Neural crest cell (in vitro differentiated cells): ENCODE measurements at places on chromosomes 4 and X. TPM values are rescaled to one million over a fixed set of nuclear protein-coding genes. Genes with fewer than 3 reads are reported as not detected.

The ADH6 gene
- total RNA-seq = not detected in 2 replicates

The PPARGC1A gene
- 2.2 and 2.8 TPM in 2 replicates for total RNA-seq

The ZAR1 gene
- total RNA-seq = 0.27 TPM in 1 of 2 replicates, not detected in the other

The TMEM33 gene
- total RNA-seq = 73.9 and 74.7 TPM in 2 replicates

The LRAT gene
- total RNA-seq = 0.09 and 0.20 TPM in 2 replicates

The ZNF275 gene
- 13.9 and 14.8 TPM in 2 replicates for total RNA-seq

The BMP2K gene
- total RNA-seq = 24.0 and 28.6 TPM in 2 replicates

DNA sequence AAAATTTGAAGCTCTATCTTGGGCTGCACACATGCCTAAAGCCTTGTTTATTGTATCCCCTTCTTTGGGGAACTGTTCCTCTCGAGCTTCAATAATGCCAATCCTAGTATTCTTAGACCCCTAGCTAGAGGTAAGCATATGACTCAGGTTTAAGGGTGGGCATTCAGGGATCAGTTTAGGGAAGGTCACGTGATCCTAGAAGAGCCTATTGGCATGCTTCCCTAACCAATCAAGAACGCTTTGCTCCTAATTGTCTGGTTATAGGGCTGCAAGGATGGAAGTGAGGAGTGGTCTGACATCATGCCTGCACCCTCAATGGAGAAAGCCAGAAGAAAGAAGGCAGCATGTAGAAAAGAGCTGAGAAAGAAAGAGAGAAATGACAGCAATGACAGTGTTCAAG, 46.9 kb downstream of the TLR10 start:
- peak overlapping the region; percentile 20 for H3K27ac ChIP-seq
- DNase-seq = no peak
- peaks cover 9% of the 10 kb centered on the region for H3K4me1 ChIP-seq
- H3K36me3 ChIP-seq = peaks cover 3% of the 10 kb centered on the region
- no peaks in the 10 kb centered on the region for H3K27me3 ChIP-seq
- no peak overlapping the region for H3K4me3 ChIP-seq

GRCh38 chr4:42399393-42399792, 2.1 kb downstream of the SHISA3 start:
- DNase-seq = peak; percentile 2
- peaks cover 40% of the 10 kb centered on the region for H3K4me1 ChIP-seq
- peak overlapping the region; percentile 95 for H3K4me3 ChIP-seq
- H3K36me3 ChIP-seq = no peaks in the 10 kb centered on the region

GRCh38 chr4:80507507-80507906, 172.0 kb downstream of the CFAP299 start:
- H3K4me1 ChIP-seq = no peaks in the 10 kb centered on the region
- no peak overlapping the region for H3K4me3 ChIP-seq
- no peak for DNase-seq
- peaks cover 3% of the 10 kb centered on the region for H3K27me3 ChIP-seq
- no peak overlapping the region for H3K27ac ChIP-seq

- no peak for DNase-seq
- peaks cover 10% of the 10 kb centered on the region for H3K4me1 ChIP-seq
- no peaks in the 10 kb centered on the region for H3K36me3 ChIP-seq
- H3K27ac ChIP-seq = no peak overlapping the region
- no peak overlapping the region for H3K4me3 ChIP-seq
Observed at GRCh38 chr4:72366601-72367000, 202.4 kb downstream of the ADAMTS3 start.

GRCh38 chrX:40420899-40421729, 159.7 kb upstream of the ATP6AP2 start:
- H3K36me3 ChIP-seq = peaks cover 2% of the 10 kb centered on the region
- H3K4me1 ChIP-seq = peaks cover 11% of the 10 kb centered on the region
- no peak for DNase-seq
- no peaks in the 10 kb centered on the region for H3K27me3 ChIP-seq
- no peak overlapping the region for H3K4me3 ChIP-seq

GRCh38 chr4:114734594-114734993, 136.0 kb downstream of the UGT8 start:
- no peak overlapping the region for H3K4me3 ChIP-seq
- no peak for DNase-seq

DNA sequence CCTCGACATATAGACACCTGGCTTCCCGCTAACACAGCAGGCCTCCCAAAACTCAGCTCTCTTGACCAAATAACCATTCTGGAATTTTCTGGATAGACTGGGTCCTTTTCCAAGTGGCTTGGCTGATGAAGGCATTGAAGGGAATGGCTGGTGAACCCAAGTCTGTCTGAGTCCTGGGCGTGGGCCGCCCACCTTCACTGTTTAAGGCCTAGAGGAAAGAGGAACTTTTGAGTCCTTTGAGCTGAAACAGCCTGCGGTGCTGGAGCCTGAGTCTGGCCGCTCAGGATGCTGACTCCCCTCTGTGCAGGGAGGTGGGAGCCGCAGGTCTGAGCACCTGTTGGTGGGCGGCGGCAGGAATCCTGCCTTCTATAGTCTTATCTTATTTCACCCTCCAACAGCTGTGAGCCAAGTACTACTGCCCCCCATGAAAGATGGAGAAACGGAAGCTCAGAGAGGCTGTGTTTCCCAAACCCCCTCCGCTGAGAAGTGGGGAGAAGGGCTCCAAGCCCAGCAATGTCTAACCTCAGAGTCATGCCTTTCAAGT, 23.4 kb downstream of the ACOX3 start:
- no peak overlapping the region for H3K27ac ChIP-seq
- no peak overlapping the region for H3K4me3 ChIP-seq
- no peak for DNase-seq
- H3K4me1 ChIP-seq = no peaks in the 10 kb centered on the region

DNA sequence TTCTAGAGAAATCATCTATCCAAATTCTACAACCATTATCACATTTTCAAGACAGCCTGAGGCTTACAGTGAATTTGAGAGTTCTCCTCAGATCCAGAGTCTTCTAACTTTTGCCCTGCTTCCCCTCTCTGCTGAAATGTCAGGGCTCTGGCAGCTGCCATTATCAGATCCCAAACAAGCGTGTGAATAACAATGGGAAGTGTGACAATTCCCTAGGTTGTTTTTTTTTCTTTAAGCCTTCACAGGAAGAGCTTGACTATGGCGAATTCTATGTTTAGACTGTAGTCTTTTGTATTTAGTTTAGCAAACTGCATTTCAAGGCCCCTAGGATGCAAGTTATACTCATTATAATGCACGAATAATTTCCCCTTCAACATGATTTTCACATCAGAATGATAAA, 61.3 kb upstream of the KDR start:
- peaks cover 10% of the 10 kb centered on the region for H3K36me3 ChIP-seq
- DNase-seq = no peak
- peaks cover 47% of the 10 kb centered on the region for H3K4me1 ChIP-seq
- no peaks in the 10 kb centered on the region for H3K27me3 ChIP-seq
- H3K27ac ChIP-seq = no peak overlapping the region

DNA sequence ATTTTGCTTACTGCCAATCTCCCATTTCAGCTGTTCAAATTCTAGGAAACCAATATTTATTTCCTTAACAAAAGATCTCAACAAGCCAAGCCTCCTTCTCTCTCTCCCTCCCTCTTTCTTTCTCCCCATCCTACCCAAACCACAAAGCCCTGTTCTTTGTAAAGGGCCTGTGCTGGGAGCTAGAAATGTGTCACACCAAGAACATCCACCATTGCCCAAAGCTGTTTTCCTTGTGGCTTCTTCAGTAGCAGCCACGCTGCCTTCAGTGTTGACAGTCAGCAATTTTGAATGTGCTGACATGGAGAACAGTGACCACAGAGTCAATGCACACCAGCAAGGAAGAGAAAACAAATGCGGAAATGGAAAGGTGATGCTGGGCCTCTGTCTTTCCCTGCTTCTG, 203.0 kb downstream of the MAML3 start:
- peak overlapping the region; percentile 31 for H3K27ac ChIP-seq
- H3K4me3 ChIP-seq = no peak overlapping the region
- H3K4me1 ChIP-seq = peaks cover 37% of the 10 kb centered on the region
- DNase-seq = no peak
- peaks cover 8% of the 10 kb centered on the region for H3K36me3 ChIP-seq

DNA sequence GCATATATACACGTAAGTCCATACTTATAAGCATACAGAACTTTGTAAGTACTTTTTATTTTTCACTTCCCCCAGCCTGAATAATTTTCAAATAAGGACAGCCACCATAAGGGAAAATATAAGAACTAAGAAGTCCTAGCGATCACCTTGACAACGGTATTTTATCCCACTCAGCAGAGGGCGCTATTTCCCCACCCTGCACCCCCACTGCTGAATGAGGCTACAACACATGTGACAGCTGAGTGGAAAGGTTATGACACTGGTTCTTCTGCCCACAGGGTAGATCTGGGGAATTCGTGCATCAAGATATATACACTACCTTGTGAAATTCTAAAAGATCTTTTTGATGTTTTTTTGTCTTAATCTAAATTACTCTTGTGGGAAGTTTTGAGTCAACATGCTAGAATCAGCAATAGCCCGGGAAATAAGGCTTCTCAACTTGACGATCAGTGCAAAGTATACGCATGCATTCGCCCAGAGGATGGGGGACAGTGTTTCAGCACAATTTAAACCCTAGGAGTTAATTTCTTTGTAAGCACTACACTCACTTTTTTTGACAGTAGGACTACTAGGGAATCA, 151.5 kb downstream of the CORIN start:
- H3K27me3 ChIP-seq = peaks cover 19% of the 10 kb centered on the region
- H3K36me3 ChIP-seq = no peaks in the 10 kb centered on the region
- DNase-seq = peak; percentile 44
- H3K4me1 ChIP-seq = no peaks in the 10 kb centered on the region
- no peak overlapping the region for H3K27ac ChIP-seq

GRCh38 chr4:53676402-53676871, 85.2 kb upstream of the LNX1 start:
- no peak overlapping the region for H3K27ac ChIP-seq
- no peaks in the 10 kb centered on the region for H3K27me3 ChIP-seq
- DNase-seq = no peak
- peaks cover 5% of the 10 kb centered on the region for H3K4me1 ChIP-seq
- no peak overlapping the region for H3K4me3 ChIP-seq

- H3K4me3 ChIP-seq = no peak overlapping the region
- H3K27ac ChIP-seq = no peak overlapping the region
- no peaks in the 10 kb centered on the region for H3K27me3 ChIP-seq
- peaks cover 32% of the 10 kb centered on the region for H3K4me1 ChIP-seq
Observed at GRCh38 chr4:36208893-36209473, 35.3 kb downstream of the ARAP2 start.
